Endothelial cell (in vitro differentiated cells): ENCODE measurements at places on chromosomes 11 and 22.
A peak's percentile ranks its signal among the peaks of the same experiment; 100 is the strongest.

GRCh38 chr22:46588279-46589140 lies 31.7 kb upstream of the GRAMD4 start:
- no peak for DNase-seq

DNA sequence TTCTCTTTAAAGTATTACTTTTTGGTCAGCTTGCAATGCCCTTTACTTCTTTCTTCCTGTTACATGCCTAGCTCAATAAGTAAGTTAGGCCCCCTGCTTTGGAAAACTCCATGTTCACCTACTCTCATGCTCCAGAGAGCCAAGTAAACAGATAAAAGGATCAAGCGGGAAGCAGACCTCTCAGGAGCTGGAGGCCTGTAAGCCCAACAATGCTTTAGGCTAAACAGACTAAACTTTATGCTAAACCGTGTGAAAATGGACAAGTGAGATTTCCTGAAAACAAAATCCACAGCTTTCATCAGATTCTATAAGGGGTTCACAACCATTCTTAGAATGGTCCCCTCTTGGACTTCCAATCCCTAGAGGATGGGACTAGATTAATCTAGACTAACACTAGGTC lies 40.2 kb downstream of the CELF1 start:
- DNase-seq, result no peak

DNA sequence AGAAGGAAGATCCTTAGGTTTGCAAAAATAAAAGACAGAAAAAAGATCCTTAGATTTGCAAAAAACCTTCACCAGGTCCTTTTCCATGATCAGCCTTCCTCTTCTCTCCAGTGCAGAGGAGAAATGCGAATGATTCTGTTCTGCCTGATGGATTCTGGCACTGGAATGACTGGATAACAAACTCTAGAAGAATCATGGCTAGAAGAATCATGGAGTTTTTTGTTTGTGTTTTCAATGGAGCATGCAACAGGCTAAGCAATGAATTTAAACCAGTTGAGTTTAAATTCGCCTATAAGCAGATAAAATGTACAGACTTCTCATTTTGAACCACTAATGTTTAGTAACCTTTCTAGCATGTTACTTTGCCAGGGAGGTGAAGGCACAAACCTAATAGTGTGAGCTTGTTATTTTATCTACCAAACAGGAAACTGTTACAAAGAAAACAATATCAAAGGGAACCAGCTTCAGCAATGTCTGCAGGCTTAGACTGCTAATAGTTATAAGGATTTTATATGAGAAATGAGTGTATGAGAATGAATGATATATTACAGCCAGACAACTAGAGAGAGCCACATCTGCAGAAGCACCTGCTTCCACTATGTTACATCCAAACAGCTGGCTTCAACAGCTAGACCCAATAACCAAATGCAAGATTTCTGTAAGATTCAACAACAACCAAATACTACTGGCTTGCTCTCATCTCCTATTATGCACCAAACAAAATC lies 64.7 kb upstream of the APOA1 start:
- no peak for DNase-seq

GRCh38 chr22:45537734-45538181 lies 35.1 kb downstream of the FBLN1 start:
- DNase-seq, result no peak

GRCh38 chr11:110095554-110095953 lies 2.4 kb downstream of the ZC3H12C start:
- DNase-seq, result no peak

- no peak for DNase-seq
Measured at GRCh38 chr11:2741377-2742131, 41.8 kb upstream of the KCNQ1OT1 start.

DNA sequence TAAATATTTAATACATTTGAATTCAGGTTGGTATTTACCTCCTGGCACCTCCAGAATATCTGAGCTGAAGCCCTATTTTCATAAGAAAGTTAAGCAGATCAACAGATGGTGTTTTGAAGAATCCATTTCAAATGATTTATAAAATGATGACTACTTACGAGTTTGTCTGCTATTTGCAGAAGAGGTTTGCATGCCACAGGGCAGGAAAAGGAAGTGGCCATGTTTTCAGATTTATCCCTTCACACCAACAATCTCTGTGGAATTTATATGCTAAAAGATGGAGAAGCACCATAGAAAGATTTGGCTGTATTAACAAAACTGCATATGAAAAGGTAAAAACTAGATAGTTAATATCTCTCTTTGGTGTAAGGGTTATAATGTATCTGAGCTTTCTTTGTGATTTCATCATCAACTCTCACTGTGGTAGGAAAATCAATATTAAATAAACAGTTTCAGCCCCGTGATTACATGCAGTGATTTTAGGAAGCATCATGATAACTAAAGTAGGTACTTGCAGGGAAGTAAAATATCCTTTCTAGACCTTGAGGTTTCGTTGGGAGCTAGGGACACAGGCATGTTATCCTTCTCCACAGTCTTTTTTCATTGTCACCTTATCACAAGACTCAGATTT lies 2.6 kb downstream of the BMAL1 start:
- no peak for DNase-seq

- DNase-seq, result no peak
Measured at GRCh38 chr22:43707648-43708047, 104.5 kb downstream of the EFCAB6 start.

- no peak for DNase-seq
Measured at GRCh38 chr22:23207729-23208393, 27.6 kb downstream of the BCR start.

DNA sequence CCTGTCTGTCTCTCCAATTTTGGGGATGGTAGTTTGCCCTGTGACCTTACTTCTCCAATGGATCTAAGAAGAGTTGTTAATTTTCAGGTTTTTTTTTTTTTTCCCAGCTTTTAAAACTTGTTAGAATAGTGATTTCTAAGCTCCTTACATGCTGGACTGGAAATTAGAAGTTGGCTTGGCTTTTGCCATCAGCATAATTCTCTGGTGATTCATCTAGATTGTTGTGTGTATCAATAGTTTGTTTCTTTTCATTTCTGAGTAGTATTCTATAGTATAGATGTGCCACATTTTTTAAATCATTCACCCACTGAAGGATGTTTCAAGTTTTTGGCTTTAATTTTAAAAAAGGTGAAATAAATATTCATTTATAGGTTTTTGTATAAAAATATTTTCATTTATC lies 51.4 kb downstream of the ADAMTS15 start:
- DNase-seq, result no peak

- DNase-seq, result no peak
Measured at GRCh38 chr22:21945453-21946261, 7.0 kb downstream of the PPM1F start.

DNA sequence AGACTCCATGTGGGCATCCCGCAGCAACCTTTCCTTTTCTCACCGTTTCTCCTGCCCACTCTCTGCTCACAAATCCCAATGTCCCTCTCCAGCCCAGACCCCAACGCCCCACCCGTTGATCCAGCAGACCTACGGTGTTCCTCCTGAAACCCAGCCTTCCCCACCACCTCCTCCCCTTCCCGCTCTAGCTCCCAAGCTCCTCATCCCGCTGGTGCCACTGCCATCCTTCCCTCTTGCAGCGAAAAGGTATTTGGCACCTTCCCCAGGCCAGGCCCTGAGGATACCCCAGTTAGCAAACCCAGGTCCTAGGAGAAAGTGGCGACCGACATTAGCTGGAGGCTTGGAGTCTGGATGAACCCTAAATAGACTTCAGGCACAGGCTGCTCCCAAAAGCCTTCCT lies 84.0 kb upstream of the RTL6 start:
- no peak for DNase-seq

DNA sequence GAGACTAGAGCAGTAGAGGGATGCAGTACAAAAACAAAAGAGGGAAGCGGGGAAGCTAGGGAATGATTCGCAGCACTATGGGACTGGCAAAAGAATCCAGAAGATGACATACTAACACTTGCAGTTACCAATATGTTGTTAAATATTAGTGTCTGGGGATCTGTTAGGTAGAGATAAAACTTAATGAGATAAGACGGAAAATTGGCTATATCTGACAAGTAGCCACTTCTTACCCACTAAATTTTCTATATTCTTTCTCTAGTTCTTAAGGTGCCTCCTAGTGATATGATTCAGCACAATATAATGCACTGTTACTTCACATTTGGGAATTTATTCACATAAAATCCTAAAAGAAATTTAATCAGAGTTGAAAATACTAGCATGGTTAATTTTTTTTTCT lies 30.8 kb downstream of the CCDC90B start:
- no peak for DNase-seq

DNA sequence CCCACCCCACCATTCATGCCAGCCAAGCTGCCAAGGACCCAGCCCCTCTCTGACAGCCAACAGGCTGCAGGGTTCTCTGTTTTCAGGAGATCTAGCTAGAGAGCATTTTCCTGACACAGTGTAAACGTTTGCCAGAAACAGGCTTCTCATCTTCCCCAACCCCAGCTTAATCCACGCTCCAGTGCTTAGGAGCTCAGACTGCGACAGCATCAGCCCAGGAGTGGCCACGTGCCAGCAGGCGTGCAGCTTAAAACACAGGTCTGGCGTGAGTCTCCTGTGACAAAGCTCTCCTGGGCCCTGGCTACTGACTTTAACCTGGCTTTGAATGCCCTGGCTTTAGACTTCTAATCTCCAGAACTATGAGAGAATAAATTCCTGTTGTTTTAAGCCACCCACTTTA lies 66.6 kb downstream of the GALNT18 start:
- no peak for DNase-seq

GRCh38 chr11:11786234-11786633 lies 55.5 kb upstream of the USP47 start:
- no peak for DNase-seq

DNA sequence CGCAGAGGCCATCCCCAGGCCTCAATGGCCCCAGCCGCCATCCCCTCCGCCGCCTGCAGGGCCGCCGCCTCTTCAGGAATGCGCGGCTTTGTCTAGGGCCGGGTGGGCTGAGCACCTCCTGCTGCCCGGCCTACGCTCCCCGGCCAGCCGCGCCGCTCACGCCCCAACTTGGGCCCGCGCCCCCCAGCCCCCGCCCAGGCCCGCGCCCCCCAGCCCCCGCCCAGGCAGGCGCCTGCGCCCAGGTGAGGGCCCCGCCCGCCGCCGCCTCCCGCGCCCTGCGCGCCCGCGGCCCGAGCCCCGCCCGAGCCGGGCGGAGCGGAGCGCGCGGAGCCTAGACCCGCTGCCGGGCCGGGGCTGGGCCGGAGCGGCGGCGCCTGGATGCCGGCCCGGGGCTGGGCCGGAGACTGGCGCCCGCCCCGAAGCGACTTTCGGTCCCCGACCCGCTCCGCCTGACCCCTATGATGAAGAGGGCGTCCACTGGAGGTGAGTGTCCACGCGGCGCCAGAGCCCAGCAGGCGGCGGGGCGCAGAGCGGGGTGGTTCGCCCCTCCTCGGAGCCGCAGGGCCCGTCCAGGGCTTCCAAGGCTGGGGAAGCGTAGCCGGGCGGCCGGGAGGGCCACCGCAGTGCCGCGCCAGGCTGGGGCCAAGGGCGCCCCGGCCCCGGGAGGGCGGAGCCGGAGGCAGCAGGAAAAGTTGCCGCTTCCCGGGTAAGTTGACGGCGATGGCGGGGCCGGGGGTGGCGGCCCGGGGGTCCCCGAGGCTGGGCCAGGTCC lies 34.3 kb upstream of the PRODH start:
- DNase-seq, result peak; percentile 69

DNA sequence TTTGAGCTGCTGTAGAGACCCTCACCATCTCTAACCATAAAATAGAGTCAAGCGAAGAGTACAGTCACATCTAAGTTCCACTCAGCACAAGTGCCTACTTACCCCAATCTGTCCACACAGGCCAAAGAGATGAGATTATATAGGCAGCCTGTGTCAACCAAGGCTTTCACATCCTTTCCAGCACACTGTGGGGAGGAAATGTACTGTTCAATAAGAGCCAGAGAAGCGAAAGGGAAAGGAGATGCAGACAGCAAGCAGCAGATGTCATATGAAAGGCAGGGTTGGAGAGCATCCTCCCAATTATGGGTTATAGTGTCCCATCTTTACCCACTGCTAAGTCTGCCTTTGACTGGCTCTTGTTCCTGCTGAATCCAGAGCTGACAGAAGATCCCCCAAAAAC lies 16.4 kb downstream of the NRIP3 start:
- no peak for DNase-seq

DNA sequence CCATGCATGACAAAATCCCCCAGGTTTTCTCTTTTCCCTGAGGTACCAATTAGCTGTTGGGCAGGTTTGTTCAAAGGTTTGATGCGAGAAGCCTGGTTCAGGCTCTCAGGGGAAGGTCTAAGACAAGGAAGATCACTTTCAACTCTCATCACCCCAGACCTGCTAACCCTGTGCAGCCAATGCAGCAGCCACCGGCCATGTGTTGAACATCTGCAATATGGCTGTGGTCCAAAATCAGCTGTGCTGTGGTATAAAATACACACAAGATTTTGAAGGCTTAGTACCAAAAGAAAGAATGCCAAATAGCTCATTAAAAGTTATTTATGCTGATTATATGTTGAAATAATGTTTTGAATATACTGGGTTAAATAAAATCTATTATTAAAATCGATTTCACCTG lies 58.5 kb downstream of the SMCO4 start:
- DNase-seq, result no peak

DNA sequence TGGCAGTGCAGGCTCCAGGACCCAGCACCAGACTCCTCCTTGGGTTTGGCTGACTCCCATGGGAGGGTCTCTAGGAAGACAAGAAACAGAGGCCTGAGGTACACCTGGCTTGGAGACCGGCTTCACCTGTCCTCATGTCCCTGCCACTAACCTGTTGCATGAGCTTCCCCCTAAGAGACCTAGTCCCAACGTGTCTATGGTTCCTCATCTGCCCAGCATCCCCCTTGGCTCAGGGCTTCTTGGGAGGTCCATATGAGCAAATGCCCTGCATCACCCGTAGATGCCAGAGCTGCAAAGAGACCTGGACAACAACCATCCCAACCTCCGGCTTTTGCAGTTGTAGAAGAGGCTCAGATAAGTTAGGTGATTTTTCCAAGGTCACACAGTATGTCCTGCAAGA lies 123.5 kb downstream of the BUD13 start:
- DNase-seq, result no peak

GRCh38 chr22:42704896-42705295 lies 15.8 kb downstream of the A4GALT start:
- no peak for DNase-seq

- no peak for DNase-seq
Measured at GRCh38 chr22:41905411-41906202, 9.3 kb downstream of the SHISA8 start.

DNA sequence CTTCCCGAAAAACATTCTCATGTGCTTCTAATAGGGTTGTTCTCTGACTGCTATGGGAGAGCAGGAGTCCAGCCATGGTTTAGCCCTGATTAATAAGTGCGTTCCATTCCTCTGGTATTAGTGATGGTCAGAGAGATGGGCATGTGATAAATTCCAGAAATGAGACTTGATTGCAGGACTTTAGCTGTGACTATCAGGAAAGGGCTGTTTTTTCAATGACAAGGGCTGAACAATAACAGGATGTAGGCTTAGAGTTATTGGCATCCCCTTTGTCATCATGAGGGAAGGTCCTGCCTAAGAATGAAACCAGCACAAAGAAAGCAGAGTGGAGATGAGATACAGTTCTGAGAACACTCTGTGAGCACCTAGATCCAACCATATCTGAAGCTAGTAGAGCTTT lies 494.6 kb downstream of the MIAT start:
- no peak for DNase-seq

DNA sequence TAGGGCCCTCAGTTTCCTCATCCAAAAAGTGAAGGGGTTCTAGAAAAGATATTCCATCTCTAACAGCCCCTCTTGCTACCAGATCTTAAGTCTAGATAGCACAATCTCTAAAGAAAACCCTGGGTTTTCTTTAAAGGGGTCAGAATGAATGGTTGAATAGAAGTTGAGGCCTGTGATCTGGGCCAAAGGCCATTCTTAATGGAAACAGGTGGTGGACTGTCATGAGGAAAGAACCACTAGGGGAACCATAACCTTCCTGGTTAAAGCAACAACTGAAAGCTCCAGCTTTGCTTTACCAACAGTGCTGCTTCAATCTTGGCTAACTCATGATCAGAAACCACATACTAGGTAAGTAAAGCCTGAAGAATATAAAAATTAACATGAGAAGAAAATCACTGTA lies 1.8 kb downstream of the CELF1 start:
- DNase-seq, result no peak
